Endothelial cell of umbilical vein (primary cell): ENCODE measurements at places on chromosomes 12 and 14. TPM values are rescaled to one million over a fixed set of nuclear protein-coding genes. Genes with fewer than 3 reads are reported as not detected.

TNS2 gene
- total RNA-seq, result 106 and 119 TPM in 2 replicates

LRP1-AS gene
- not detected in 2 replicates for total RNA-seq

MUCL1 gene
- total RNA-seq, result not detected in 2 replicates

LUM gene
- 1.9 TPM in 1 of 2 replicates, not detected in the other for total RNA-seq

RPL10L gene
- total RNA-seq, result not detected in 2 replicates

HVCN1 gene
- total RNA-seq, result 3.7 and 4.8 TPM in 2 replicates

NAV3 gene
- total RNA-seq, result 37.8 and 40.1 TPM in 2 replicates

INSM2 gene
- total RNA-seq, result not detected in 2 replicates

HOXC12 gene
- total RNA-seq, result not detected in 2 replicates

VDR gene
- total RNA-seq, result 0.48 and 0.73 TPM in 2 replicates

TMEM132C gene
- total RNA-seq, result not detected in 2 replicates

ARHGEF25 gene
- 4.7 and 7.4 TPM in 2 replicates for total RNA-seq

IFNG-AS1 gene
- total RNA-seq, result not detected in 2 replicates

KLRK1 gene
- total RNA-seq, result not detected in 2 replicates

ZNF605 gene
- total RNA-seq, result 11.0 and 11.3 TPM in 2 replicates

GPR84 gene
- total RNA-seq, result not detected in 2 replicates

ESRRB gene
- total RNA-seq, result not detected in 2 replicates

SPIC gene
- total RNA-seq, result not detected in 2 replicates

ANG gene
- 5.7 and 6.2 TPM in 2 replicates for total RNA-seq
